Natural killer cell (primary cell): ENCODE measurements at places on chromosomes 2 and 18. TPM values are rescaled to one million over a fixed set of nuclear protein-coding genes. Genes with fewer than 3 reads are reported as not detected.
A peak's percentile ranks its signal among the peaks of the same experiment; 100 is the strongest.

The HJURP gene
- 0.87 TPM for total RNA-seq

The IL36G gene
- total RNA-seq: not detected

The GALNT14 gene
- not detected for total RNA-seq

DNA sequence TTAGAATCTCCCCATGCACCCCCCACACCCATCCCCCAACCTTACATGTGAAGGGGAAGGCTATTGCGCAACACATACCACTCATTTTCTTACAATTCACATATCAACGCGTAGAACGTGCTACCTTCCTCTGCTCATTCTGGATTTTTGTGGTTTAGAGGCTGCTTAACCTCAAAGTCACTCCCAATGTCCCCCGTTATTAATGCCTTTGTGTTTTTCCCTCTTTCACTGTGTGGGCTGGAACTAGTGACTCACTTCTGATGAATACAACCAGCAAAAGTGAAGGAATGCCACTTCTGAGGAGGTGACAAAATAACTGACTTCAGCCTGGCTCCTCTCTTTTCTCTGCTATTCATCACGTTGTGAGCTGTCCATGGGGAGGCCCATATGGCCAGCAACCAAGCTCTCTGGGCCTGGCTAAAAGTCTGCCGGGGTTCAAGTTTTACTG, 342.5 kb upstream of the NXPH2 start:
- H3K27ac ChIP-seq: no peak overlapping the region
- DNase-seq: no peak
- H3K4me3 ChIP-seq: no peak overlapping the region
- H3K4me1 ChIP-seq: no peaks in the 10 kb centered on the region
- no peaks in the 10 kb centered on the region for H3K36me3 ChIP-seq

DNA sequence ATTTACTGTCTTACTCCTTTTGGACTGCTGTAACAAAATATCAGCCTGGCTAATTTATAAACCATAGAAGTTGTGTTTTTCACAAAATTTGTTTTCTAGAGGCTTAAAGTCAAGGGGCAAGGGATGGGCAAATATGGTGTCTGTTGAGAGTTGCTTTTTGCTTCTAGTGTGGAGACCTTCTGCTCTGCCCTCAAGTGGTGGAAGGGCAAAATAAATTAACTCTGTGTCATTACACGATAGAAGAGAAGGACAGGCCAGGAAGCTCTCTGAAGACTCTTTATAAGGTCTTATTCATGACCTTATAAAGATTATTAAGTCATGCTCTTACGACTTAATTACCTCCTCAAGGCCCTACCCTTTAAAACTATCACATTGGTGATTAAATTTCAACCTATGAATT, 181.2 kb upstream of the LRATD1 start:
- H3K4me3 ChIP-seq: no peak overlapping the region
- no peaks in the 10 kb centered on the region for H3K36me3 ChIP-seq
- no peaks in the 10 kb centered on the region for H3K27me3 ChIP-seq
- H3K4me1 ChIP-seq: no peaks in the 10 kb centered on the region
- H3K27ac ChIP-seq: no peak overlapping the region
- DNase-seq: no peak

DNA sequence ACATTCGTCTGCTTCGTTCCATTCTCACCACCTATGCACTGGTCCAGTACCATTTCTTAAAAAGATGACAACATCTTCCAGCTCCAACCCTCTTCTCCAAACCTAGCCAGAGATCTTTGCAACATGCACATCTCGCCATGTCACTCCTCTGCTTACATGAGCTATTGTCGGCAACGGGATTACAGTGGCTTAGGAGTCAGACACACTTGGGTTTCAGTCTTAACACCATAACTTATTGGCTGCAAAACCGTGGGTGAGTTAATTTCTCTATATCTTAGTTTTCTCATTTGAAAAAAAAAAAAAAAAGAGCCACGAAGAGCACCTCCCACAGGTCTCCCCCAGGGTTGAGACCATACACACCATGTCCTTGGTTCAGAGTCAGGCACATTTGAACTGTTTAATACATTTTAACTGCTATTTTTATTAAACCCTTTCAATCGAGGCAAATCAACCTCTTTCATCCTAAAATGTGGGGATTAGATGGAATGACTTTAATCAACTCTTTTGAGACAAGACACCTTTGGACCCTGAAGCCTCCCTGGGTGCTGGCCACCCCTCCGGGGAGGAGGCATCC, 889 bp downstream of the ANKRD29 start:
- H3K36me3 ChIP-seq: no peaks in the 10 kb centered on the region
- no peak overlapping the region for H3K27ac ChIP-seq
- peaks cover 16% of the 10 kb centered on the region for H3K27me3 ChIP-seq
- H3K4me3 ChIP-seq: peak overlapping the region; percentile 15
- DNase-seq: peak; percentile 27

DNA sequence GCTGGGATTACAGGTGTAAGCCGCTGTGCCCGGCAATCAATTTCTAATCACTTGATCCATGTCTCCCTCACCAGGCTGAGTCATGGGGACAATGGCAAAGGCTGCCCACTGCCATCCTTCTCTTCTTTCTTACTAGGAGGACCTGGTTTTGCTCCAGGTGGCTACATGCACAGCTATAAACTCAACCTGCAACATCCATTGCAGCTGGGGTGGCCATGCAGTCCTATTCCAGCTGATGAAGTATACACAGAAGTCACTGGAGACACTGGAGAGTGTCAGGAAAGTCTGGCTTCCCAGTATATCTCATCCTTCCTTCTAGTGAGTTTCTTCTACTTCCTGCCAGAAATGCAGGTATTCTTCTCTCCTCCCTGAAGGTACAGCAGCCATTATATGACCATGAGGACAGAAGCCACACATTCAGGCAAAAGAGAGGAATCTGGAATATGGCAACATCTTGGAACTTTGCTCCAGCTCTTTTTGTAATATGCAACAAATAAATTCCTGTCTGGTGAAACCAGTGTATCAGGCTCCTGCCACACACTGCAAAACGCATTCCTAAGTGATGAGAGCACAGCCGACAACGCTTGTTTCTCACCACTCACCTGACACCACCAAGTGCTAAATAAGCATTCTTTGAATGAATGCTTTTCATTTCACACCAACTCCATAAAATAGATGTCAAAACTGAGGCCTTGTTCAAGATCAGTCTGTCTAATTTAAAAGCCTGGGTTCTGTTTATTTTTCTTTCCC, 32.3 kb downstream of the SCTR start:
- no peaks in the 10 kb centered on the region for H3K27me3 ChIP-seq
- H3K27ac ChIP-seq: no peak overlapping the region
- no peaks in the 10 kb centered on the region for H3K4me1 ChIP-seq
- H3K36me3 ChIP-seq: no peaks in the 10 kb centered on the region
- H3K4me3 ChIP-seq: no peak overlapping the region

DNA sequence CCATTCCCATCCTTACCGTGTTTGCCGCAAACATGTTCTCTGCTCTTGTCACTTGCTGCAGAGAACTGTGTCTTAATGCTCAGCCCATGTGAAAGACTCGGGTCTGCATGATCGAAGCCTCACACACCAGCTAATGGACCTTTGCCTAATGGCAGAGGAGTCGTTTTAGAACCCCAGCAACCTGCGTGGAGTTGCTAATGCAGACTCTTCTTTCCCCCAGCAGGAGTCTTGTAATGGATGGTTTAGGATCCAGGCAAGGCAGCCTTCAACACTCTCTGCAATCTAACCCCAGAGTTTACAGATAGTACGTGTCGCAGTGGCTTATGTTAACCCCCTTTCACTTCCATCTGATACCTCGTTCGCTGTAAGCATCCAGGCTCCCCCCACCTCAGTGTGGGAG, 316.4 kb downstream of the AGAP1 start:
- no peaks in the 10 kb centered on the region for H3K27me3 ChIP-seq
- no peaks in the 10 kb centered on the region for H3K36me3 ChIP-seq
- no peaks in the 10 kb centered on the region for H3K4me1 ChIP-seq
- H3K27ac ChIP-seq: no peak overlapping the region
- DNase-seq: no peak

DNA sequence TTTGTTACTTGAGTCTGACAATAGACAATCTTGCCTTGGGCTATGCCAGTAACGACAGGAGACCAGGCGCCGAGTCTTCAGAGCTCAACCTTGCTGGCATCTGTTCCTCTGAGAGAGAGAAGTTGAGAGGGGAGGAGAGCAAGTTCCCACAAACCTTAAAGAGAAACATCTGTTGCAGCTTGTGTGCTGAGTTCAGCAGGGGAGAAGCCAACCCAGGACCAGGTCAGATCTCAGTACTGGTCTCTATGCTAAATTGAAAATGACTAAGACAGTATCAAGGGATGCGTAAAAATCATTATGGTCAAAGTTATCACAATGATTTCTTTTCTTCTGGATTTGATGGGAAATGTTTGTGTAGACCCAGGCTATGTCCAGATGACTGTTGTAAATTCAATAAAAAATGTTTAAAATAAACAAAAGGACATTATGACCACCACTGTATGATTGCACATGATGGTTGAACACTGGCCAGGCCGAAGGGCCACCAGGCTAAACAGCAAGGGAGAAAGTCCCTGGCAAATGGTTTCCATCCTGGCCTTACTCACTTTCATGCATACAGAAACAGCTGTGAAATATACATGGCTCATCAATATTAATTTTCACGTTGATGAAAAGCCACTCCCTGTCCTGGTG, 100.3 kb upstream of the PMAIP1 start:
- no peaks in the 10 kb centered on the region for H3K36me3 ChIP-seq
- no peak overlapping the region for H3K27ac ChIP-seq
- H3K4me1 ChIP-seq: peaks cover 3% of the 10 kb centered on the region
- no peak for DNase-seq
- H3K27me3 ChIP-seq: no peaks in the 10 kb centered on the region
- H3K4me3 ChIP-seq: no peak overlapping the region

GRCh38 chr18:74342416-74343043, 26.9 kb downstream of the C18orf63 start:
- peak; percentile 76 for DNase-seq
- H3K36me3 ChIP-seq: no peaks in the 10 kb centered on the region
- H3K4me3 ChIP-seq: no peak overlapping the region
- no peaks in the 10 kb centered on the region for H3K4me1 ChIP-seq

DNA sequence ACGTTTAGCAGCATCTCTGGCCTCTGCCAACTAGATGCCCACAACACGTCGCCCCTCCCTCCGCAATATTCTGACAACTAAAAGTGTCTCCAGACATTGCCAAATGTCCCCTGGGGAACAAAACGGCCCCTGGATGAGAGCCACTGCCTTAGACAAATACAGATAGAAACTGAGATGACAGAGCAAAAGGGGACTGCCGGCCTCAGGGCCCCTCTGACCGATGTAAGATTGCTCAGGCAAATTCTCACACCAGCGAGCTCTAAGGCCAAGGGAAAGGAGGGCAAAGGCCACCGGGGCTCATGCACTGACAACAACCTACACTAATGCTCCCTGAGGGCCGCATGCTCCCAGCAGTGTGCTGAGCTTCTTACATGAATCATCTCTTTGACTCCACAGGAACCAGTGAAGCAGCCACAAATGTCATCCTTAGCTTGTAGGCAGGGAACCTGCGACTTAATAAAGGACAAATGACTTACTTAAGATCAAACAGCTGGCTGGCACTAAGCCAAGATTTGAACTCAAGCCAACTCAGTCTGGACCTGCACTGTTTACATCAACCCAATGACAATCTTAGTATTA, 228.5 kb downstream of the TTC32 start:
- H3K27me3 ChIP-seq: no peaks in the 10 kb centered on the region
- no peaks in the 10 kb centered on the region for H3K4me1 ChIP-seq
- DNase-seq: no peak
- no peak overlapping the region for H3K27ac ChIP-seq
- H3K36me3 ChIP-seq: no peaks in the 10 kb centered on the region

DNA sequence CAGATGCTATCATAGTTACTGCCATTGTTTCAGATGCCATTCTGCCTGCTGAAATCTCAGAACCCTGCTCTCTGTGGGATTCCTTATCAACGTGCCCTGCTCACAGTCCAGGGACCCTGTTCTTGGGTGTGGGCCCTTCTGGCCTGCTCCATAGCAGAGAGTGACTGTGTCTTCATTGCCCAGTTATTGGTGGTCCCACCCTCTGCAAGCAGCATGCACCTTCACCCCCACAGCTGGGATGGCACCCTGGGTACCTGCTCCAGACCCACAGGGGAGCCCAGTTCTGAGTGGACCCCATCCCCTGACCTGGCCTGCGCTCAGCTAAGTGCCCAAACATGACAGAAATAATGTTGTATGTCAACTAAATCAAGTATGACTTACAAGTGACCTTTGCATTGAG, 36.6 kb downstream of the SMIM21 start:
- H3K4me3 ChIP-seq: no peak overlapping the region
- H3K27ac ChIP-seq: no peak overlapping the region
- H3K4me1 ChIP-seq: no peaks in the 10 kb centered on the region
- no peak for DNase-seq

DNA sequence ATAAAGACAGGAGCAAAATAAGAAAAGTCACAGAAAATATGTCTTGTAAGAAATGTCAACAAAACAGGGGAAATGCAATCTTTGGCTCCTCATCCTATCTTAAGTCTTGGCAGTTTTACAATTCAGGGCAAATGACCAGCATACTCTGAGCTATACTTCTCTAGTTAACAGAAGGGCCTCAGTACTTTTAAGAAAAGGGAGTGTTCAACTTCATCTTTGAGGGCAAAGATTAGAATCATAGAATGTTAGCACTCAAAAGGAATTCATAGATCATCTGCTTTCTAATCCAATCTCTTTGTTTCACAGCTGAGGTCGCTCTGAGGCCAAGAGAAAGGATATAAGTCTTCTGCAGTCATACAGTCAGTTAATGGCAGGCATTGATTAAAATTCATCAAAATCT, 174.0 kb upstream of the NT5C1B start:
- H3K4me3 ChIP-seq: no peak overlapping the region
- no peaks in the 10 kb centered on the region for H3K4me1 ChIP-seq
- no peak overlapping the region for H3K27ac ChIP-seq
- H3K36me3 ChIP-seq: no peaks in the 10 kb centered on the region
- no peak for DNase-seq

- no peaks in the 10 kb centered on the region for H3K27me3 ChIP-seq
- H3K4me3 ChIP-seq: no peak overlapping the region
- peak; percentile 17 for DNase-seq
- H3K4me1 ChIP-seq: peaks cover 14% of the 10 kb centered on the region
- no peak overlapping the region for H3K27ac ChIP-seq
Observed at GRCh38 chr2:39780825-39781600, 2.0 kb upstream of the THUMPD2 start.

GRCh38 chr2:178650554-178650953, 156.7 kb downstream of the TTN start:
- no peak overlapping the region for H3K4me3 ChIP-seq
- H3K4me1 ChIP-seq: no peaks in the 10 kb centered on the region
- H3K27me3 ChIP-seq: no peaks in the 10 kb centered on the region
- no peak for DNase-seq
- H3K27ac ChIP-seq: no peak overlapping the region
- no peaks in the 10 kb centered on the region for H3K36me3 ChIP-seq

GRCh38 chr2:117057016-117057415, 757.5 kb upstream of the DDX18 start:
- H3K27ac ChIP-seq: no peak overlapping the region
- H3K4me3 ChIP-seq: no peak overlapping the region
- no peaks in the 10 kb centered on the region for H3K4me1 ChIP-seq
- H3K36me3 ChIP-seq: no peaks in the 10 kb centered on the region
